ENCODE measurements at places on chromosomes 4 and X. TPM values are rescaled to one million over a fixed set of nuclear protein-coding genes. Genes with fewer than 3 reads are reported as not detected.

DNA sequence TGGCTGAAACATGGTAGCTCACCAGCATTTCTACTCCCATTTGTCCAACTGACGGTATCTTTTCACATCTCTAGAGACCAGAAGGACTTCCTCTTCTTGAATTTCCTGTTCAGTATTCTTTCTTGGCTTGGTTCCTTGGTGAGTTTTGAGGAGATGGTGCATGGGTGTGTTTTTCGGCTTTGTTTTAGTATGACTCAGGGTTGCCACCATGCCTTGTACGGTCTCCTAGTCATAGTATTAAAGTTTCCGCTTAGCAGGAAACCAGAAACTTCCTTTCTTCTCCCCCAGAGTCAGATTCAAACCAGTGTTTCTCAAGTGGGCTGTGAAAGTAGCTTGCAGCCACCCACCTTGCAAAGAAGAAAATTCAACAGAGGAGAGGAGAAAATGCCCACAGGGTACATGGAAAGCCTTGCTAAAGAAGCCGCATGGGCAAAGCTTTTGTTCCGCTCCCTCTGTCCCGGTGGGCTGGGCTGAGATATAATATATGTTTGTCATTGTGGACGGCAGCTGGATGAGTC, 5.7 kb downstream of the CD99 start:
- DNase-seq, result peak; percentile 91

DNA sequence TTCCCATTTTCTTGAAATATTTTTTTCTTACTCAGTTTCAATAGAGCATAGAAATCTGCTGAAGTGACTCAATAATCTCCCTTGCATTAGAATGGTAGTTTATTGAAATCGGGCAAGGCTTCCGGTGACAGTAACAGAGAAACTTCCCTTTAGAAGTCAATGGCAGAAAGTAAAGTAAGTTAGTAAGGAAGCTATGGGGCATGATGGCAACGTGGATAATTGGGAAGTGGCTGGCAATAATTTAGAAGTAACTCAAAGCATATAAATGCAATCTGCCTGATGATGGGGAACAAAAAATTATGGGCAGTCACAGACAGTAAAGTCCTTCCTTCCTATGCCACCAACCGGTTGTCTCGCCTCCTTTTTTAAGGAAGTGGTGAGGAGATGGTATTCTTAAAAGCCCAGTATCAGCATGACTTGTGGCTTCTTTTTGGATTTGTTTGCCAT, 7.6 kb downstream of the CYBB start:
- no peak for DNase-seq

DNA sequence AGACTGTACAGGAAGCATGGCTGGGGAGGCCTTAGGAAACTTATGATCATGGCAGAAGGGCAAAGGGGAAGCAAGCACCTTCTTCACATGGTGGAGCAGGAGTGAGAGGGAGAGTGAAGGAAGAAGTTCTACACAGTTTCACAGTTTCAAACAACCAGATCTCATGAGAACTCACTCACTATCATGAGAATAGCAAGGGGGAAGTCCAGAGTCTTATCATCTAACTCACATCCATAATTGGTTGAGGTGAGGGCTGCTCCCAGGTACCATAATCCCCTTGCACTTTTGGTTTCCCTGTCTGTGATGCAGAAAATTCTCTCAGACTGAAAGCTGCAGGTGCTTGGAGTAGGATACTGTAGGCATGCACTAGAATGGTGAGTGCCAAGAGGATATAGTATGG, 233.8 kb upstream of the CPEB2 start:
- no peak for DNase-seq

NPY5R gene
- total RNA-seq, result not detected

Data from foreskin keratinocyte (primary cell).